ENCODE measurements at places on chromosomes 12 and 14. TPM values are rescaled to one million over a fixed set of nuclear protein-coding genes. Genes with fewer than 3 reads are reported as not detected.

Gene RPGRIP1
- total RNA-seq = 0.19 TPM

Gene PRICKLE1
- total RNA-seq = 25.9 TPM

Gene ACRBP
- total RNA-seq = 0.57 TPM

Gene RILPL2
- total RNA-seq = 7.6 TPM

Gene PARP11
- total RNA-seq = 2.8 TPM

Gene CIROP
- not detected for total RNA-seq

Gene TMEM117
- total RNA-seq = 1.9 TPM

Gene GPR132
- under 0.01 TPM for total RNA-seq

Gene LRRC9
- not detected for total RNA-seq

Gene LRCOL1
- 2.5 TPM for total RNA-seq

Gene KRT71
- not detected for total RNA-seq

Gene TXNDC16
- total RNA-seq = 2.8 TPM

Gene RAD9B
- 0.16 TPM for total RNA-seq

Gene MYH6
- not detected for total RNA-seq

Gene CCDC196
- total RNA-seq = not detected

Gene KLRB1
- total RNA-seq = not detected

Gene TCHP
- 13.3 TPM for total RNA-seq

Gene NGB
- total RNA-seq = not detected

Gene HNF1A
- not detected for total RNA-seq

Gene TOMM20L
- total RNA-seq = not detected

Gene KRT73
- total RNA-seq = not detected

Gene PPP4R4
- under 0.01 TPM for total RNA-seq

Gene ADCY6
- total RNA-seq = 66.6 TPM

Gene RNASE7
- total RNA-seq = not detected

Gene SLC17A8
- not detected for total RNA-seq

Gene ADAMTS20
- not detected for total RNA-seq

Gene RHNO1
- 16.2 TPM for total RNA-seq

Gene MDP1
- 7.7 TPM for total RNA-seq

Gene FOXN4
- total RNA-seq = not detected

Gene NOS1
- not detected for total RNA-seq

Gene BTG1
- 65.8 TPM for total RNA-seq

Gene PSMC6
- total RNA-seq = 145 TPM

Gene KCNK10
- total RNA-seq = not detected

Gene LALBA
- not detected for total RNA-seq

Gene GPHN
- 26.3 TPM for total RNA-seq

Gene TTC9
- total RNA-seq = 0.06 TPM

Gene HPD
- total RNA-seq = not detected

Gene NTN4
- 334 TPM for total RNA-seq

Gene ANO2
- 96.8 TPM for total RNA-seq
